Sigmoid colon (tissue), 7 donors: ENCODE measurements at places on chromosomes 12 and 14. TPM values are rescaled to one million over a fixed set of nuclear protein-coding genes. Genes with fewer than 3 reads are reported as not detected.

Gene C12orf56
- polyA plus RNA-seq: 0.60 TPM

Gene ERG28
- 11.3 TPM for polyA plus RNA-seq

Gene KHNYN
- polyA plus RNA-seq: 36.1 TPM

GRCh38 chr14:93955850-93956481 lies 20.4 kb downstream of the ASB2 start:
- DNase-seq: no peak

Gene MANSC4
- not detected for polyA plus RNA-seq

DNA sequence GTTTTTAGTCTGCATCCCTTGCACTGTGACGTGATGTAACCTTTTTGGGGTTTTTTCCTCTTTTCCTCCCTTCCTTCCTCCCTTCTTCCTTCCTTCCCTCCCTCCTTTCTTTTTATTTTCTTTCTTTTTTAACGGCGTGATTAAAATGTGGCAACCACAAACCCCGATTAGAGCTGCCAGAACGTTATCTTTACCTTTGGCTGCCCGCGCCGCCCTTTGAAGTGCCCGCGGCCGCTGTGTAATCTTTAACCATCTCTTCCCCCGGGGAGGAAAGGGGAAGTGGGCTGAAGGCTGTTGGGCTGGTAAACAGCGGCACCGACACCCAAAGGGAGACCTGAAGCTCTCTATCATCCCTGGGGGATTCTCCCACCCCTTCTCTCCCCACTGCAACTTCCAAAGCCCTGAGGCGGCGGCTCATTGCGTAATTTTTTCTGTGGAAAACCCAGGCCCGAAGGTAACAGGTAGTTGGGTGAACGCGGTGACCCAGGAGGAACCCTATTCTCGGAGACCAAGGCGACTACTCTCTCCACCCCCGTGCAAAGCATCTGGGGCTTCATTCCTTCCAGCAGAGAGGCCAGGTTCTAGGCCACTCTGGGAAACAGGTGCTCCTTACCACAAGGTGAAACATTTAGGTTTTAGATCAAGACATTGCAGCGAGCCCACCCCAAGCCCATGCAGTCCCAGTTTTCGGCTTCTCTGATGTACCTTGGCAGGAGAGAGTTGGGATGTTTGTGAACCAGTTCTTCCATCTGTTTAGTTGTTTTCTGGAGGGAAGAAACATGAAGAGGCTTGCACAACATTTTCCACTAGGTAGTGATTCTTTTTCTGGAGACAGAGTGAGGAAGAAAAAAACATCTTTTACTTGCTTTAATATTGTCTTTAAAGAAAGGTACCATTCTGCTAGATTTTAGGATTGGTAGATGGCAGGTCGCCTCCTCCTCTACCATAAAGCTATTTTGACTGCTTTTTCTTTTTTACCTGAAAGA lies 1.5 kb downstream of the LGR5 start:
- DNase-seq: no peak

- peak; percentile 93 for DNase-seq
These were observed at the start of gene USP30 for GRCh38 chr12:109052414-109053323. USP30 (plus strand) TSS chr12:109052576; CDS start chr12:109052679, 103 bp downstream.

GRCh38 chr12:89230376-89231315 lies 121.7 kb downstream of the DUSP6 start:
- no peak for DNase-seq

DNA sequence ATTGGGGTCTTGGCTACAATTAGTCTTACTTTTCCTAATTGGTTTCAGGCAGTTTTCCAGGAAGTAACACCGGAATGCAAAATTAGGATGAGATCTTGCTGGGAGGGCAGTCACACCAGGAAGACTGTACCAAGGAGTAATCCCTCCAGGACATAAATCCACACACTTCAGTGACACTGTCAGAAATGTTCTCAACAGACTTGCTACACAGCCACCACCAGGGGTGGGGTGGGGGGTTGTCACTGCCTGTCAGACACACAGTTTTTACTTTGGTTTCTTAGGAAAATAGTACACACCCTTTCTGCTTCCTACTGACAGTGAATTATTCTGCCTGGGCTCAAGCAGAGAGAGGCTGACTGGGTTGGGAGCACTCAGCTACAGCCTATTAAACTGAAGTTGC lies 102.9 kb upstream of the CCDC196 start:
- DNase-seq: no peak

GRCh38 chr14:68367536-68367935 lies 425.3 kb downstream of the ZFP36L1 start:
- DNase-seq: no peak

Gene TAS2R7
- not detected for polyA plus RNA-seq

DNA sequence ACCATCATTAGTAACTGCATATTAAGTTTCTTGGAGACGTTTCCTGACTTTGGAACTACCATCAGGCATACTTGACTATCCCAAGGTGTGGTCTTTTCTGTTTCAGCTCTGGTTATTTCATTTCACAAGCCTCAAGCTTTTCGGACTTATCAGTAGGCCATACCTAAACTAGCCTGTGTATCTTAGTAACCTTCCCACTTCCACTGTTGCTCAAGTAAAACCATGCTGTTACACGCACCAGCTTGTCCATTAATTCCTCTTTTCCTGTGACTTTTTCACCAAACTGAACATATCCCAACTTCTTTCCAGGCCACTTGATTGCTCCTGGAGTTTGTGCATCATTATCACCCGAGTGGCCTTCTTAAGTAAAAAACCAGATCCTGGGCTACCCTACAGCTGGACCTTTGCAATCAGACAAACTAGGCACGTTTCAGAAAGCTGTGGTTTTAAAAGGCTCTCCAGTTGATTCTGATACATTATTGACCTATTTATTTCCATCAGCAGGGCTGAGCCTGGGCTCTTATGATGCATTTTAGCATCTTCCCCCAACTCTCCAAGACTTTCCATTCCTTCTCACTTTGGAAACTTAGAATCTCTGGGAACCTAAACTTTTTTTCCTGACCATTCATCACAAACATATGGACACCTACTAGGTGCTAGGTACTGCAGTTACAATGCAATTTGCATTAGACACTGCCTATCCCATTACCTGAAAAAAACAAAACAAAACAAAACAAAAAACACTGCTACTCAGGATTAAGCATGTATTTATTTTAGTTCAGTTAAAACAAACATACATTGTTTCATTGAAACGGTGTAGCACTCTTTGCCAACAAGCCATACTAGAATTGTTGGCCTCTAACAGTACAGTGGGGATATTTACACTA lies 14.9 kb downstream of the SLC38A2 start:
- no peak for DNase-seq

DNA sequence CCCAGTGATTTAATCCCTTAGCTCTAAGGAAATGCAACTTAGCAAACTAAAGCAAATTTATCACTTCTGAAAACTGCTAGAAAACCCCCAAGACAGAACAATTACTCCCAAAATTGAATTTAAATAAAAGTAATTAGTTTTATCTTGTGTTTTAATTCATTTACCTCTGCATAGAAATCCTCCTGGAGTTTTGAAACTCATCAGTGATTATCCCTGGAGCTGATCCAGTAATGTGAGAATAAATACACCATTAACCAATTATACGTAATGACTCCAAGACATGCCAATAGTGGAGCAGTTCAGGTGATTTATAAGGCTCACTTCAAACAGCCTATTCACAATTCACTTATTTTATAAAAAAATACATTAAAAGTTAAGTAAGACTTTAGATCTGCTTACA lies 855.3 kb upstream of the FLRT2 start:
- no peak for DNase-seq

DNA sequence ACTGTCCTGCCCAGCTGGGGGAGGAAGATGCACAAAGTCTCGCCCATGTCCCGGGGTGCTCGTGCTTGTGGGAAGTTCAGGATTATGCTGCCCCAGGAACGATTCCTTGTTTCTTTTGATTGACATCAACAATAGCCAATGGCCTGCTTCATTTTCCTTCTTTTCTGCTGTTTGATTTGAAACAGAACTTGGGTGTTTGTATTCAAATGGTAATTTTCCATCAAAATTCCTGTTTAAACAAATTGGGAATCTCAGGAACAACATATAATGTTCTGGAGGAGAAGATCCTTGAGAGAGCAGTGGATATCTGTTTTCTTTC lies 97.4 kb downstream of the ADGRD1 start:
- DNase-seq: no peak

DNA sequence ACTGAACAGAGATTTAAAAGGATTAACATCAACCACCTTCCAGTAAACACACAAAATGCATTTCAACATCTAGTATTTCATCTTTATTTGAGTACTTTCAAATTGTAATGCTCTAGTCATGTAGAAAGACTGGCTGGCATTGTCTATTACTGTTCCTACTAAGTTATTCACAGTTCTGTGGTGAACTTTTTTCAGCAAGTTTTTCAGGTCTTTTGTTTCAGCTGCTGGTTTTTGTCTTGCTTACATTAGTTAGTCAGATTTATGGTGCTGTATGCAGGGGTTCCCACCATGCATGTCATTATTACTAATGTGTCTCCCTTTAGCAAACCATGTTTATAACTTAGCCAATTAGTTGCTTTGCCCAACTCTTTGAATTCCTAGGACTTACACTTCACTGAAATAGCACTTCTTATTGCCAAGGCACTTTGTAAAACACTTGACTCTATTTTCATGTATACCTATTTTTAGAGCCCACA lies 253.4 kb upstream of the KITLG start:
- no peak for DNase-seq

GRCh38 chr12:57149245-57149900 lies 2.0 kb upstream of the LRP1-AS start:
- DNase-seq: peak; percentile 95

Gene ZC3H14
- 23.4 TPM for polyA plus RNA-seq

DNA sequence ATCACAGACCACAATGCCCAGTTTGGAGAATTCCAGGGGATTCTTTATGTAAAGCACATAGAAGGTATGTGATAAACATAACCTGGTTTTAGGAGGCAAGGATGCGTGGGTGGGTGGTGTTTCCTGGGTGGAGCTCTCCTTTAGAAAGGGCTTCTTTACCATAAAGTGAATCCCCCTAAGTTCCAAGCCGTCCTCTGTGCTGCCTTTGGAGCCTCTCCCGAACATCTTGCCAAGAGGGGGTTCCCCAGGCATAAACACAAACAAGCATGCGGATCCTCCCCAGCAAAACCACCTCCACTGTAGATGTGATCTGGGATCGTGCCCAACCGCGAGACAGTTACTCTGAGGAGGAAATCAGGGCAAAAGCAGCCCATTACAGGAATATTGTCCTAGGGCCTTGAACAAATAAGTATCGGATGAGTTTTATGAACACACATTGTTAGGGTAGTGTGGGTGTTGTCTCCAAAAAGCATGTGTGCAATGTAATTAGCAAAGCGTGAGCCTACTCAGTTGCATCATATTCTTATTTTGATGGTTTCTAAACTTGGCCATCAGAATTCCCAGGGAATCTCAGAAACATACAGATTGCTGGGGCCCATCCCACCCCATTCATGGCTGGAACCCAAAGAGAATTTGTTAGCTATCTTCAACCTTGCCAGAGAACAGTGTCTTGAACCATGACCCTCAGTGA lies 48.8 kb upstream of the CORO1C start:
- DNase-seq: no peak

Gene MGAT4C
- polyA plus RNA-seq: not detected

Gene GALNT16
- polyA plus RNA-seq: 2.4 TPM

DNA sequence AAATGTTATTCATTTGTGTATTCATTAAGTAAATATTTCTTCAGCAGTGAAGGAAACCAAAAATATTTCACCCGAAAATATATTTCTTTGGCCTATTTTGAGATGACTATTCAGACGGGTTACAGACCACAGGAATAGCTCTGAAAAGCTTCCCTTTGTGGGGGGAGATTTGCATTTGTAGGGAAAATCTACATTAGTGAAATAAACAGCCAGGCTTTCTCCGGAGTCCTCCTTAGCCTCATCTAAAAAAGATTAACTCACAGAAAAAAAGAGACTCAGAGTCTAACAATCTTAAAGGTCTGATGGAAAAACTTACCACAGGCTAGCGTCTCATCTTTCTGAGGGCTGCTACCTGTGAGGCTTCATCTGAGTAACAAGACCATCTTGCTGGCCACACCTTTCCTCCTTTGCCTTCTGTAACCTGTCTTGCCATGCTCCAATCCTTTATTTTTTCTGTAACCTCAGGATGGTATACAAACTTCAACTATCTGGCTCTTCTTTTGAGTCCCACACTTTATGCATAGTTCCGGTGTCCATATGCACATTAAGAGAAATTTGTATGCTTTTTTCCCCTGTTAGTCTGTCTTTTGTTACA lies 100.7 kb downstream of the CNTN1 start:
- no peak for DNase-seq

DNA sequence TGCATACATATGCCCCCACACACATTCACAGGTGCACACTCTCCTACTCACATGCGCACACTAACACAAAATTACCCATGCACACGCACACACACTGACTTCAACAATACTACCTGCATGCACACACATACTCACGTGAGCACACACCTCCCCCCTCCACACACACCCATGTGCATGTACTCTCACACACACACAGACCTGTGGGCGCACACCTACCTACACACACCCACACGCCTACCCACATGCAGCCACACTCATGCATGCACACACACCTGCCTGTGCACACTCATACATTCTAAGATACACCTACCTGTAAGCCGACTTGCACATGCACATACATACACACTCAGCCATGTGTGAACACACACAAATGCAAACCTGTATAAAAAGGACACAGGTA lies 97.3 kb upstream of the GSC start:
- DNase-seq: no peak

Gene ALG10B
- under 0.01 TPM for polyA plus RNA-seq

Gene NKX2-1
- polyA plus RNA-seq: not detected

DNA sequence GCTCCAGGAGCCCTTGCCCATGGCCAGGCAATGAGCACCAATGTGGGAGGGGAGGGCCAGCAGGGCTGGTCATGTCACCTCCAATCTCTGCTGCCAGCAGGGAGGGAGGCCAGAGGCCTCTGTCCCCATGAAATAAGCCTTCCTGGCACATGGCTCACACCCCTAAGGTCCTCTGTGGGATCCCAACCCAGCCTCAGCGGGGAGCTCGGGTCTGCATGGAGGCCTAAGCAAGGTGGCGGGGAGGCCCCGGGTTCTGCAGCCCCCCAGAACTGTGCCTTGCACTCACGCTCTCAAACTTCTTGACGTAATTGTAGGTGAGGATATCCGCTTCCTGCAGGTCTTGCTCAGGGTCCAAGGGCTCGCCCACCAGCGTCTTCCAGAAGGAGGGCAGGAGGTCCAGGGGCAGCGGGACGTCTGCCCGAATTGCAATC lies 41.7 kb downstream of the TRAFD1 start:
- DNase-seq: peak; percentile 46

Gene KRT4
- 18.6 TPM for polyA plus RNA-seq

DNA sequence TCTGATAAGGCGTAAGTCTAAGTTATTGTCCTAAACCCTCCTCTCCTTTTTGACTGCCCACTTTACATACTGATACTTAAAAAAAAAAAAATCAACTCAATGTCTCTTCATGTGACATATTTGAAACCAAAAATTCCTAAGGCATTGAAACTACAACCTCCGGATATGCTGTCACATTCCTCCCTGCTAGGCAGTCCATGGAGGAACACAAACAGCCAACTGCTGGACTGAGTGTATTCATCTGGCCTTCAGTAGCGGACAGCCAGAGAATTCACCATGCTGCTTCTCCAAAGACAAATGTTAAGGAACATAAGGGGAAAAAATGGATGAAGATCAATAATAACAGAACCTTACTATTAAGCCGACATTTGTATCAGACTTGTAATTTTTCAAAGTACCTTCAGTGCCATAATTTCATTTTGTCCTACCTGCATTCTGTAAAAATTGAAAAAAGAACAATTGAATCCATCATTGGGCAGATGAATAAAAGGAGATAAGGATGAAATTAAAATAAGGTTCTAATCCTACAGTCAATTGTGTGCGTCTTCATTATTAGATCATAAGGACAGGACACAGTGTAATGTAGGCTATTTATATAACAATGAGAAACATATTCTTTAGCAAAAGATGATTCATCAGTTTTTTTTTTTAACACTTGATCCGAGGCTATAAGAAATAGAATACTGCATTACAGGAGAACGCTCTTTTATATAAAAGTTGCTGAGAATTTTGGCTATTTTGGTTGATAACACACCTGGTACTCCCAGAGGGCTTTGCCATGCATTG lies 12.2 kb downstream of the RERG start:
- DNase-seq: no peak
